CD8-positive, alpha-beta T cell (primary cell): ENCODE measurements at places on chromosomes 7 and 10.

DNA sequence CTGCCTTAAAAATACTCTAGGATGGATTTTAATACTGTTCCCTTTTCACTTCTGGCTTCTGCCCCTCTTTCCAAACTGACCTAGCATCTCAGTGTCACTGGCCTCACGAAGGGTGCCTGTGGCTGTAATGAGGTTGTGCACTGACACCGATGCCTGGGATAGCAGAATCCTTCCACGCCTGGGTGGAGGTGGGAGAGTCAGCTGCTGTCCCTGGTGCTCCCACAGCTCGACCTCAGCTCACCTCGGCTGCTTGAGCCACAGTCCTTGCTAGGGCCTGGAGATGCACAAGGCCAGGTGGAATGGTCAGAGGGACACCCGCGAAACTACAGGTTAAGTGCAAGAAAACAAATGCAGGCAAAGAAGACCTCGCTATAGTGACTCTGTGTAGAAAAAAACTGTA is 123.4 kb upstream of the ACBD5 start:
- no peak for DNase-seq

GRCh38 chr10:112956631-112957350 is 6.7 kb downstream of the TCF7L2 start:
- no peak for DNase-seq

- no peak for DNase-seq
Observed at GRCh38 chr10:102509387-102509786, 5.6 kb downstream of the SUFU start.

GRCh38 chr7:32416846-32417245 is 73.3 kb downstream of the LSM5 start:
- DNase-seq: no peak

DNA sequence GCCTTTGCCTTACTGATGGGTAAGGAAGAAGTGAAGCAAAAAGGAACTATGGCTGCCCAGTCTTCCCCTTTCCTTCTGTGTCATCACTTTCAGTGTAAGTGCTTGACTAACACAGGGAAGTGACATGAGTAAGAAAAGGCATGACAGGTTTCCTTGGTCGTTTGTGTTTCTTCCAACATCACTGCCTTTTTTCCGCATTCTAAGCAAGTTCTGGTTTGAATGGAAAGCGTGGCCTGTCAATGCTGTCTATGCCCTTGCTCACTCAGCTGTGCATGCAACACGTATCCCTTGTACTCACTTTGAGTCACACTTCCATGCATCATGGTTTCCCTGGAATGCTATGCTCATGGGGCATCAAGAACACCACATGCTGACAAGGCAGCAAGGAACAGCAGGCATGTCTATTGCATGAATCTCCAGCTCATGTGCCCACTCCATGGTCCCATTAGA is 111.8 kb downstream of the OAT start:
- DNase-seq: no peak

DNA sequence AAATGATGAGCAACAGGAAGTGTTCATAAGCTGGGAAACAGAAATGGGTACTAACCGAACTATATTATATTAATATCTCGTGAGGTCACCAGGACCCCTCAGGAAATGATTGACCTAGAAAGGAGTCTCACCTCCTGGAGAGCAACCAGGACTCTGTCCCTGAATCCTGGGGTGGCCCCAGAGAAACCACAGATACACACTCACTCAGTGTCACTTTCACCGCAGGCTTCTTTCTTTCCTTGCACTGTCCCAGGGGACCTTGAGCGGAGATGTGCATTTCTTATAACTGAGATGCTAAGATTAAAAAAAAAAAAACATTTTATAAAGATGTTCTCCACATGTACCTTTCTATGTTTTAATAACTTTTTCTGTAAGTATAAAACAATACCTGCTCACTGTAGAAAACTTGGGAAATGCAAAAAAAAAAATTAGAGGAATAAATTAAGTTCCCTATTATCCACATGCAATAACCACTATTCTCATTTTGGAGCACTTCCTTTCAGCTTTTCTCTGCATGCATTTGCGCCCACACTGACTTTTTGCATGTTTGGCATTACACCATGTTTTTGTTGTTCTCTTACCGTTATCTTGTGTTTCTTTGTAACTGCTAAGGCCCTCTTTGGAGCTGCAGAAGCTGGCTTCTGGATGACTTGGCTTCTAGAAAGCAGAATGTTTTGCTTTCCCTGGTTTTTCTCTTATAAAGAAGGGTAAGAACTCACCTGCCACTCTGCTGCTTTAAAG is 15.0 kb downstream of the NOD1 start:
- DNase-seq: no peak

DNA sequence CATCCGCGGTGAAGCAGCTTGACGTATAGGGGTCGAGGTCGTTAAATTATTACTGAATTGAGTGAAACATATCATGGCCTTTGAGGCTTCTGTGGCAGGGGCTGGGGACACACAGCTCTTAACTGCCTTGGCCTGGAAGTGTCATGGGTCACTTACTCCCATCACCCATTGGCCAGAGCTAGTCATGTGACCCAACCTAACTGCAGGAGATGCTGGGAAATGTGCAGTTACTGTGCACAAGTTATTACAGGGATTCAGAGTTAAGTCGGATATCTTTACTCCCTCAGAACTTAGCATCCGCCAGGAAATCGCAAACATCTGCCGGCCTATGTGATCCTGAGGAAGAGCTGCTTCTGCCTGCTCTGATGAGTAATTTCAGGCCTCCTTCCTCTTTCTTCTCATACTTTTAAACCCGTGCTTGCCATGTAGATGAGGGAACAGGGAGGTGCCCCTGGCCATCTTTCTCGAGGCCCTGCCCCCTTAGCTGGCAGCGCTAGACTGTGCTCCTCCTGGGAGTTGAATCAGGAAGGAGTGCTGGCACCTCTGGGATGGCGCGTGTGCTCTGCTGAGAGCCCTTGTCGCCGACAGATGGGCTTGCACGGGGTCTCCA is 203.6 kb downstream of the TCF7L2 start:
- DNase-seq: no peak
